ENCODE measurements at places on chromosomes 6 and 20.

DNA sequence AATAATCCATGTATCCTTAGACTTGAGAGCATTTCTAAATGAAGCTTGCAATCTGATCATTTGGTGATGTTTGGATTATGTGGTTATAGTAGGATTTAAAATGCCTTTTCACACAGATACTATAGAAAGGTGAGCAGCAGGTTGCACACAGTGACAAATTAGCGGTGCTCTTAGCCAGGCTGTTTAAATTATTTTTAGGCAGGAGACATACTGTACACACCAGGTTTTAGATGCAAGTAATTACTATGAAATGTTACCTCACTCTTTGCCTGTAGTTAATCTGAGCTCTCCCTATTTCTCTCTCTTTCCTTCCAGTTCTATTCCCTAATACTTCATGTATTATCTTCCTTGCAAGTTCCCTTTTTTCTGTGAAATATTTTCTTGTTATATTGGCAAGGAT, 191.7 kb downstream of the RIMS1 start:
- no peak for DNase-seq

DNA sequence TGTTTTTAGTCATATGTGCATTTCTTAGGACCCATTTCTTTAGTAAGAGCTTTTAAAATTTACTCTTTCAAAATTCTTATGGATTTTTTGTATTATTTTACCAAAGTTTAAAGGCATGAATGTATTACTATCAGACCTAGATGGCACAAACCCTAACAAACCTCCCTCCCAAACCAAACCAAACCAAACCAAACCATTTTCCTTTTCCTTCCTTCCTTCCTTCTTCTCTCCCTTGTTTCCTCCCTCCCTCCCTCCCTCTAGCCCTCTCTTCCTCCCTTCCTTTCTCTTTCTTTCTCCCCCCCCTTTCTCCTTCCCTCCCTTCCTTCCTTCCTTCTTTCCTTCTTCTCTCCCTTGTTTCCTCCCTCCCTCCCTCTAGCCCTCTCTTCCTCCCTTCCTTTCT, 1001.8 kb upstream of the CITED2 start:
- DNase-seq = no peak

GRCh38 chr20:57024849-57025248, 241.6 kb downstream of the BMP7 start:
- DNase-seq = no peak

GRCh38 chr6:126718600-126719327, 378.8 kb downstream of the CENPW start:
- DNase-seq = no peak

GRCh38 chr6:2875359-2876191, 27.5 kb downstream of the SERPINB9 start:
- no peak for DNase-seq

DNA sequence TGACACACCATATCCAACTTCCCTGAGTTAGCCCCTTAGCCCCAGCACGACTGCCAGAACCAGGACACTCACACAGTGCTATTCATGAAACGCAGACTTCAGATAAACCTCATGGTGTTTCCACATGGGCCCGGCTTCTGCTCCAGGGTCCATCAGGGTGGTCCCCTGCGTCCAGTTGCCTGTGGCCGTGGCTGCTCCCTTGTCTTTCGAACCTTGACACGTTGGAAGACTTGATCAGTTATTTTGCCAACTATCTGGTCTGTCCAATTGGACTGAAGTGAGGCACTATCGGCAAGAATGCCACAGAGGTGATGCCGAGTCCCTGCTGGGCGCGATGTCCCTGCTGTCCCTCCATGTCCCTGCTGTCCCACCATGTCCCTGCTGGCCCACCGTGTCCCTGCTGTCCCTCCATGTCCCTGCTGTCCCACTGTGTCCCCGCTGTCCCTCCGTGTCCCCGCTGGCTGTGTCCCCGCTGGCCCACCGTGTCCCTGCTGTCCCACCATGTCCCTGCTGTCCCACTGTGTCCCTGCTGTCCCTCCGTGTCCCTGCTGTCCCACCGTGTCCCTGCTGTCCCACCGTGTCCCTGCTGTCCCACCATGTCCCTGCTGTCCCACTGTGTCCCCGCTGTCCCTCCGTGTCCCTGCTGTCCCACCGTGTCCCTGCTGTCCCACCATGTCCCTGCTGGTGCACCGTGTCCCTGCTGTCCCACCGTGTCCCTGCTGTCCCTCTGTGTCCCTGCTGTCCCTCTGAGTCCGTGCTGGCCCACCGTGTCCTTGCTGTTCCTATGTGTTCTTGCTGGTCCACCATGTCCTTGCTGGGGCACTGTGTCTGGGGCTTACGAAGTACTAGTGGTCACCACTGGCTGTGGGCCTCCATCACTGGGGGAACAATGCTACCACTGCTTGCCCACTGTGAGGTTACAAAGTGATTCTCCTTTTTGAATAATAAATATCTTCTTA, 251.4 kb downstream of the DLL1 start:
- no peak for DNase-seq

DNA sequence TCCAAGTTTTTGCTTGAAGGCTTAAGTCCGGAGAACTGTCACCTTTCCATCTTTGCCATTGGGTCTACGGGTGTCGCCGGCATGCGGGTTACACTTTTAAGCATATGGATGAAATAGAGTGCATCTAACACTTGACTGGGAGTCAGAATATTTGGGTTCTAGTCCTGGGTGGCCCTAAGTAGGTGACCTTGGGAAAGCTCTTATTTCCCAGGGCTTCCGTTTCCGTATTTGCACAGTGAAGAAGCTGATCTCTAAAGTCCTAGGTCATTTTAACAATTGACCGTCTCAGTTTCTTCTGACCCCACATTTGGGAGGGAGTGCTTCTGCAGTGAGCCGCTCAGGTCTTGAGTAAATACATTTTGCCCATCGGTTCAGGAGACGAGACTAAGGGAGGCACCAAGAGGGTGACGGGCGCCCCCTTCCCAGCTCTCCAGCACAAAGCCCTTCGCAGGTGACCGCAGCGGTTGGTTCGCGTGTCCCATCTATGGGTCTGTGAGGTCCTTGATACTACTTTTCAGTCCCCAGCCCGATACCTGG, 651 bp upstream of the BLTP3A start:
- no peak for DNase-seq

GRCh38 chr6:11731423-11731822, 47.2 kb downstream of the ADTRP start:
- peak; percentile 11 for DNase-seq

GRCh38 chr6:45706319-45706718, 309.3 kb downstream of the CLIC5 start:
- DNase-seq = no peak

DNA sequence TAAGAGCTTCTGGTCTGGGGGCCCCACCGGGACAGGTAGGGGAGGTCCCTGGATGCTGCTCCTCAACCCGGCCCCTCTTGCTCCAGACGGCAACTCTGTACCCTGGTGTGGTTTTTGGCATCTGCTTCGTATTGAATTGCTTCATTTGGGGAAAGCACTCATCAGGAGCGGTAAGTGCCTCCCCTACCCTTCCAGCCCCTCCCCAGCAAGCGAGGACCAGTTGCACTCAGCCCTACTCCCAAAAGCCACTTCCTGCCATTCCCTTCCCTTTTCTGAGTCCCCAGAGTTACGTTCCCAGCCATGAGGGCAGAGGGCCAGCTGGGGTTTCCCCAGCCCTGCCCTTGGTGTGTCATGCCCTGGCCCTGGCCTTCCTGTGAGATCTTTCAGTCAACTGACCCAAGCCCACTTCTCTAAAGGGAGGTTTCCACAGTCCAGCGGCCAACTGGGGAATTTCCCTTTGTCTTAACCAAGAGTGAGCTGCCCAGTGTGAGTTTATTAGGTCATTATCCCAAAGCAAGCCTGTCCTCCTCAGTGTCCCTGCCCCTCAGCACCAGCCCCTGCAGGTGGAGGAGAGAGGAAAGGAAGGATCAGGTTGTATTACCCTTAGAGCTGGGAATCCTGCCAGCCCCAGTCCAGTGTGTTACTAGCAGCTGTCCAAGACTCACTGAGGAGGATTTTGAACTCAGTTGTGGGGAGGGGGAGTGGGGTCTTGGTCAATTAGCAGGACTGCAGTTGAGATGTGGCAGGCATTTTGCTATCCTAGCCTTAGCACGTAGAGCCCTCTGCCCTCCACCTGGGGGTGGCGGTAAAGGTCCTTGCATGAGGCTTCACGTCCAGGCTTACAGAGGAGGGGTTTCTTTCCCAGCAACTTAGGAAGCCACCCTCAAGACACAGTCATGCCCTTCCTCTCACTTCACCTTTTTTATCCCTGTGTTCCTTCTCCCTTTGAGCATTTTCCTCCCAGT, 45.8 kb downstream of the TM9SF4 start:
- DNase-seq = no peak
